ENCODE measurements at places on chromosomes 16 and 17.

DNA sequence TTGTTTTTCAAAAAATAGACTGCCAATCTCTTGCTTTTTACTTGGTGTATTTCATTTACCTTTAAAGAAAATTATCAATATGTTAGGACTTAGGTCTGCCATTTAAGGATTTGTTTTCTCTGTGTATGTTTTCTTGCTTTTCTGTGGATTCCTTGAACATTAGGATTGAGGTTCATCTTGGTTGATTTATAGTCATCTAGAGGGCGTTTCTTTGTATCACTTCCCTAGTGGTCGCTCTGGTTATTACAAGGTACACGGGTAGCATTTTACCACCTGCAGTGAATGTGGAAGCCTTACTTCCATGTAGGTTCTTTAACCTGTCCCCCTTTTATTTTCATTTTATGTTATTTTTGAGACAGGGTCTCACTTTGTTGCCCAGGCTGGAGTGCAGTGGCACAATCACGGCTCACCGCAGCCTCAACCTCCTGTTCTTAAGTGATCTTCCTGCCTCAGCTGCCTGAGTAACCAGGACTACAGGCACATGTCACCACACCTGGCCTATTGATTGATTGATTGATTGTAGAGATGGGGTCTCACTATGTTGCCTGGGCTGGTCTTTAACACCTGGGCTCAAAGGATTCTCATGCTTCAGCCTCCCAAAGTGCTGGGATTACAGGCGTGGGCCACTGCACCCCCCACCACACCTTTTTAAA lies 35.2 kb upstream of the CBX4 start:
- no peak for DNase-seq

- no peak for DNase-seq
These were observed 352 bp downstream of the GGNBP2 start for GRCh38 chr17:36545077-36545464.

- DNase-seq = no peak
These were observed 134.4 kb downstream of the SKAP1 start for GRCh38 chr17:48295362-48296288.

- no peak for DNase-seq
These were observed 236.1 kb upstream of the C16orf82 start for GRCh38 chr16:26830428-26831127.

- no peak for DNase-seq
These were observed 105.5 kb downstream of the AXIN2 start for GRCh38 chr17:65455972-65456343.
